Cerebellar nuclear complex (tissue), 1 donor: ENCODE measurements at places on chromosomes 13 and 19.
A peak's percentile ranks its signal among the peaks of the same experiment; 100 is the strongest.

- DNase-seq: no peak
Measured at GRCh38 chr19:32317086-32317485, 28.3 kb upstream of the ZNF507 start.

DNA sequence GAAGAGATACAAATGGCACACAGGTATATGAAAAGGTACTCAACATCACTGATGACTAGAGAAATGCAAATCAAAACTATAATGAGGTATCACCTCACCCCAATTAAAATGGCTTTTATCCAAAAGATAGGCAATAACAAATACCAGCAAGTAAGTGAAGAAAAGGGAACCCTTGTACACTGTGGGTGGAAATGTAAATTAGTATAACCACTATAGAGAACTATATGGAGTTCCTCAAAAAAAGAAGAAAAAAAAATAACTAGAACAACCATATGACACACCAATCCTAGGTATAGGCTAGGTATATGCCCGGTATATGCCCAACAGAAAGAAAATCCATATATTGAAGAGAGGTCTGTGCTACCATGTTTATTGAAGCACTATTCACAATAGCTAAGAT is 150.9 kb downstream of the VWA8 start:
- DNase-seq: no peak

DNA sequence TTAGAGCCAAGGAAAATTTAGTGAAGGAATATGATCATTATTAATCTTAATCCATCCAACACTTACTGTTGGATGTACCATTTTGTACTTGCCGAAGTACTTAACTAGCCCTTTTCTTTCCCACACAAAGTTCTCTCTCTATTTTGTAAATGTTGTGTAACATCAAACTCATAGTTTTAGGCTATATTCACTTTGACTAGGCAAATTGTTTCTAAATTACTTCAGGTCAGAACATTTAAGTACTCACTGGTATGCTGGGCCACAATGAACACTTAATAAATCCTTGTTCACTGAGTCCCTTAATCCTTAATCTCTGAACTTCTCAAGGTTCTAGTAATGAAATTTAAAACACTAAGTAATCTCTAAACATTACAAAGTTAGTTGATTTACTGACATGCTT is 49.3 kb upstream of the EEF1AKMT1 start:
- DNase-seq: no peak

- DNase-seq: no peak
Measured at GRCh38 chr13:45185286-45185685, 15.6 kb downstream of the KCTD4 start.

DNA sequence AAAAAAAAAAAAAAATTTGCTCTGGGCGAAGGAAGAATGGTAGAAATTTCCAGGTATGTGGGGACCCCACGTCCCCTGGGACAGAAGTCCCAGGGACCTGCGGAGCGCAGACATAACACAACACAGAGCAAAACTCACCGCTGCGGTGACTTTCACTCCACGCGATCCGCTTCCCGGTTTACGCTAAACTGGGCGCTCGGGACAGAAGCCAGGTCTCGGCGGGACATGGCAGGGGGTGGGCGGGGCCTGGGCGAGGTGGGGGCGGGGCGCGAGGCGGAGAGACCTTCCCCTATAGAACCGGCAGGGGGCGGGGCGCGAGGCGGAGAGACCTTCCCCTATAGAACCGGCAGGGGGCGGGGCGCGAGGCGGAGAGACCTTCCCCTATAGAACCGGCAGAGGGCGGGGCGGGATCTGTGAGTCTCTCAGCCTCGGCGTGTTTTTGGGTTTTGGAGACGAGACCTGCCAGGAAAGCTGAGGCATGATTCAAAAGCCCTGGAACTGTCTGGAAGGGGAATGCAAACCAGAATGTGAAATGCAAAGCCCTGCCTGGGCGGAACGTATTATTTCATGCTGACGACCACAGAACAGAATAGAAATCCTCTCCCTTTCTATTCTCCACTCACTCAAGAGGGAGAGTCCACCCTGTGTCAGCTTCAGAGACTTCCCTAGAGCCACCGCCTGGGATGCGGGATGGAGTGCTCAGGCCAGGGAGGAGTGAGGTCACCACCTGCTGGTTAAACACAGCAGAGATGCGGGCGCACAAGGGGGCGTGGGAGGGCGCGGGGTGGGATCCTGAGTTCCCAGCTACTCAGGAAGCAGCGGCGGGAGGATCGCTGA is 20.2 kb upstream of the ERVV-1 start:
- DNase-seq: peak; percentile 89

- no peak for DNase-seq
Measured at GRCh38 chr19:1495799-1496713, 5.1 kb downstream of the REEP6 start.

GRCh38 chr19:7918615-7919421 is 1.3 kb upstream of the SNAPC2 start:
- no peak for DNase-seq

- DNase-seq: no peak
Measured at GRCh38 chr13:25062479-25062878, 33.5 kb upstream of the PABPC3 start.

DNA sequence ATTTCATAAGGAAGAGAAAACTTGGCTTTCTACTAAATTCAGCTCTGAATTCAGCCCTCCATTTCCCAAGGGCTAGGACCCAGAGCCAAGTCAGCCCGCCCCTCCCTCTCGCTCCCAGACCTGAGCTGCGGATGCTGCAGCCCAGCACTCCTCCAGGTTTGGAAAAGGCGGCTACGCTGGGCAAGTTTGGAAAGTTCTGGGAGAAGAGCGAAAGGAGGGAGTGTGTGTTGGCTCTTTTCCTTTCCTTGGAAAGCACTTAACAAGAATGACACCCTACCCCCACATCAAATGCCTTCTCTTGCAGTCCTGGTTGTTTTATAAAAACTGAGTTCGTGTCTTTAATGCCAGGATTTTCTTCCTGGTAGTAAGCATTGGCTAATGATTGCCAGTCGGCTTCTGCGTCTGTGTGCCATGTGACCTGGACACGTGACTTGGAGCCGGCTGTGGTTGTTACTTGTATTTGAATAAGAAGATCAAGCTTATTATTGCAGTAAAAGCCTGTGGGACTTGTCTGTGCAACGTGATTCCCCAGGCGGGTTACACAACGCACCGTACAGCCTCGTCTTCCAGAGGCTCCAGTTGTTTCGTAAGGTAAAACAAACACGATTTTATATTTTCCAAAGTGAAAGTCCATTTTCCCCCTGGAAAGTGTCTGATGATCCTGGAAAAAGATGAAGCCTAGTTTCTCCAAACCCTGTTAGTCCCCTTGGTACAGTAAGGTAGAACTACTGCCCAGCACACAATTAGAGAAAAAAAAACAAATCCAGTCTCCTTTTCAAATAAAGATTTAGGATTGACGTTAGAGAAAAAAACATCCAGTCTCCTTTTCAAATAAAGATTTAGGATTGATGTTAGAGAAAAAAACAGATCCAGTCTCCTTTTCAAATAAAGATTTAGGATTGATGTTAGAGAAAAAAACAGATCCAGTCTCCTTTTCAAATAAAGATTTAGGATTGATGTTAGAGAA is 26.8 kb upstream of the UBE2L5 start:
- DNase-seq: no peak

DNA sequence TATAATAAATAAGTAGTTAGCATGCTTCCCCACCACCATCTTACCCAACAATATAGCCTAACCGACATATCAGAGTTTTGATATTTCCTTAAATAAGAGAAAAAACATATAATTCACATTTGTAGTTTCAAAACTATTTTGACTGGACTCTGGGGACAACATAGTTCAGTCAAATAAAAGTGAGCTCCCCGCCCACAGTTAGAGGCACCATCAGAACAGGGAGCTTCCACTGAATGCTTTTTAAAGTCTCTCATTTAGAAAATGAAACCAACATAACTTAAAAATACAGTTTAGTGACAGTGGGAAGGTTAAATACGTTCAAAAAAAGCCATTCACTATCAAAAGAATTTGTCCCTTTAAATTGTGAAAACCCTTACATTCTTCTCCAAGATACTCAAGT is 92.8 kb downstream of the EPSTI1 start:
- DNase-seq: no peak

DNA sequence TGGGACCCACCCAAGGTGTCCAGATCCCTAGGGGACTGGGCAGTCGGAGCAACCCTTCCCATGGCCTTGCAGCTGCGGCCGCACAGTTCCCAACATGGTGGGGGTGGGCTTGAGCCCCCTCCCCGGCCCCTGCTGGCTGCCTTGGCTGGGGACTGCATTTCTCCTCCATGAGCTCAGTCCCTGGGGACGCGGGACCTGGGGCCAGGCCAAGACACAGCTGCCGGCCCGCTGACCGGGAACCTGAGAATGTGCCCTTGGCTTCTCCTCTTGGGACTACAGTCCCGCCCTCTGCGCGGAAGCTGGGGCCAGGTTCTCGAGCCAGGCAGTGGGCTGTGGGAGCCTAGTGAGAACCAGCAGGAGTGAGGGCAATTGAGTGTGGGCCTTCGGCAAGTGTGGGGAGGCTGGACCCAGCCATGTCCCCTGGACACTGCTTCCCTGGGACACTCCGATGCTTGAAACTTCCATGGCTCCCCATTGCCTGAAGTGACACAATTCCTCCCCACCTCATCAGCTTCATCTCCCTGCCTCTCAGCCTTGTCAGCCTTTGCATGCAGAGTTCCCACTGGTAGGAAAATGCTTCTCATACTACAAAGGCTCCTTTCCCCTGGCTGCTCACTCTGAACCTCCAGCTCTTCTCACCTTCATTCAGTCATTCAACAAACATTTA is 13.1 kb upstream of the NOTCH3 start:
- no peak for DNase-seq

DNA sequence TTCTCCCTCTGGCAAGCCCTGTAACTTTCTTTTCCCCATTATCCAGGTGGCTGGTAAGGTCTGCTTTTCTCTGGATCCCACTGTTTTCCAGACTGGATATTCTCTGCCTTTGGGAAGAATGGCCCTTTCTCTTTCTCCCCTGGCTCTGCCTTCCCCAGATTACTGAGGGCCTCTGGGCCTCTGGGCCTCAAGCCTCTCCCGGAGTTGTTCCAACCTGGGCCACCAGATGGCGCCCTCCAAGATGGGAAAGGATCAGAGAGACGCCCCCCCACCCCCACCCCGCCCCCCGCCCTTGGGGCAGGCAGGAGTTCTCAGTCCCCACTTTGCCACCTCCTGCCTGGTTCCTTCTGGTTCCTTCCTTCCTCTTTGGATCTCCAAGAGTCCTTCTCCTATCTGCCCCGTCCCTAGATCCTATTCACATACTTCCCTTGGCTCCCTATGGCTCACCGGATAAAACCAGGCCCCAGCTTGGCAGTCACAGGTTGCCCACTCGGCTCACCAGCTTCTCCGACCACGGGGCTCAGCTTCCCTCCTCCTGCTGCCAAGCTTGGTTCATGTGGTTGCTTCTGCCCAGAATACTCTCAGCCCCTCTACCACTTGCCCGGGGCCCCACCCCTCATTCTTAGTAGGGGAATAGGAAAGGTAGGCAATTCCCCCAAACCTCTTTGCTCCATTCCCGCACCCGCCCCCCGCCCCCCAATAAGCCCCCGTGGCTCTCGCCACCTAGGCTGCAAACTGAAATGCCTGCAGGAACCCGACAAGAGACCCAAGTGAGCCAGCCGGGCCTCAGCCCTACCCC is 13.1 kb downstream of the EPS8L1 start:
- no peak for DNase-seq

DNA sequence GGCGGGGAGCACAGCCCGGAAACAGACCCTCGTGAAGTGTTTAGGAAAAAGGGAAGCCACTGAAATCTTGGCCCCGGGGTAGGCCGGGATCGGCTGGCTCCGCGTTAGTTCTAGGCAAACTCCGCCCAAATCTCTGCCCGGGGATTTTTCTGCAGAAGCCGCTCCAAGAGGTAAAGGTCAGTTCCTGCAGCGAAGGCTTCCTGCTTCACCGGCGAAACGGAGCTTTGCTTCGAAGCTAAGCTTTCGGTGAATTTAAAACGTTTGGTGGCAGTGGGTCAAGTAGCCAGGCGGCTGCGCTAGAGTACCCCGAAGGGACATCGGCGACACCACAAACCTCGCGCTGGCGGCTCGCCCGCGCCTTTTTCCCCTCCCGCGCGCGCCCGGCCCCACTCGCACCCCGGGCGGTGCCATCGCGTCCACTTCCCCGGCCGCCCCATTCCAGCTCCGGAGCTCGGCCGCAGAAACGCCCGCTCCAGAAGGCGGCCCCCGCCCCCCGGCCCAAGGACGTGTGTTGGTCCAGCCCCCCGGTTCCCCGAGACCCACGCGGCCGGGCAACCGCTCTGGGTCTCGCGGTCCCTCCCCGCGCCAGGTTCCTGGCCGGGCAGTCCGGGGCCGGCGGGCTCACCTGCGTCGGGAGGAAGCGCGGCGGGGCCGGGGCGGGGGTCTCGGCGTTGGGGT is 441 bp downstream of the GJB2 start:
- DNase-seq: no peak

GRCh38 chr19:18894254-18895037 is 1.5 kb downstream of the CERS1 start:
- no peak for DNase-seq

DNA sequence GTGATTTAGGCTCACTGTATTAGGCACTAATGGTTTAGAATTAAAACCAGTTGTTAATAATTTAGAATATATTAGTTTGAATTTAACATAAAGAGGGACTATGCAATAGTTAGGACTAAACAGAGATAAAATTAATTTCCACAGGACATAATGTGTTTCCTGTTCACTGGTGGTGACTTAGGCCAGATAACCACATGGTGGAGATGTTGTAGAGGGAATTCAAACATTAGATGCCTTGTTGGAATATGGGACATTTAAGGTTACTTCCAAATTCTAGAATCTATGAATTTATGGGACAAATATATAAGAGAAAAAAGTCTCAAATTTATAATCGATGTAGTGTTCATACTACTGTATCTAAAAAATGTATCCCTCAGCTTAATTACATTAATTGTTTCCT is 615.5 kb upstream of the KLHL1 start:
- DNase-seq: no peak

- DNase-seq: no peak
Measured at GRCh38 chr13:97328222-97328790, 105.7 kb upstream of the RAP2A start.

- DNase-seq: no peak
Measured at GRCh38 chr19:21047716-21048115, 27.3 kb downstream of the ZNF430 start.

GRCh38 chr19:45244133-45244794 is 943 bp downstream of the EXOC3L2 start:
- DNase-seq: no peak
